Left renal cortex interstitium (tissue), 4 donors: ENCODE measurements at places on chromosomes 16 and 17. TPM values are rescaled to one million over a fixed set of nuclear protein-coding genes. Genes with fewer than 3 reads are reported as not detected.

- no peak for DNase-seq
Observed at GRCh38 chr17:55334285-55334684, 69.5 kb downstream of the HLF start.

DNA sequence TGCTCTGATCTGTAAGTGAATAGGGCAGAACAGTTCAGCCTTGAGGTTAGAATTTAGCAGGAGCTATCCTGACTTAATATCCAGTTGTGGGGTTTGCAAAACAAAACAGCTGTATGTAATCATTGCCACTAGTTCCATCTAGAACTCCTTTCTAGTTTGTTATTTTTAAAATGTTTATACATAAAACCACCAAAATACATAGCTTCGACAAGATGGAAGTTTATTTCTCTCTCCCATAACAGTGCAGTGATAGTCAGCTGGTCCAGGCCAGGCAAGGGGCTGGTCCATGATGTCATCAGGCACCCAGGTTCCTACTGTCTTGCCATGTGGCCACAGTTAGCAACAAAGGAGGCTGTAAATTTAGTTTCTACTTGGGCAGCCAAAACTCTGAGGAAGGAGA lies 10.5 kb upstream of the PLK1 start:
- no peak for DNase-seq

GRCh38 chr16:87733190-87733589 lies 32.6 kb downstream of the KLHDC4 start:
- no peak for DNase-seq

The RGS11 gene
- polyA plus RNA-seq = 0.46 TPM

DNA sequence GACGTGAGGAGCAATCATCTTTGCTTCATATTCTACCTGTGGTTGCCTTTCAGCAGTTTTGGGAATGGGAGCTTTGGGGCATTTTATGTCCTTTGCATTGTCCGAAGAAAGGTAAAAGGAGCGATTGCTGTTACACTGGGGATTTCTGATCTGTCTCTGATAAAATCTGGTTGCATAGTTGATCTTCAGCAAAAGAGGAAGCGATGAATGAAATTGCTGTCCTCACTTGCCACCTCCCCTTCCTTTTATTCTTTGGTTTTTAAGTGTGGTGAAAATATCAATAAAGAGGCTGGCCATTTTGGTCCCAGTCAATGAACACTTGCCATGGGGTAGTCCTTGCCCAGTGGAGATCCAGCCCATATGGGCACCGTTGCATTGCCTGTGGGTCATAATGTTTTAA lies 236.8 kb downstream of the MSI2 start:
- DNase-seq = no peak

GRCh38 chr16:920717-921116 lies 50.1 kb downstream of the LMF1 start:
- DNase-seq = no peak

The GPR139 gene
- polyA plus RNA-seq = not detected

The ARL17A gene
- 17.8 TPM for polyA plus RNA-seq

The CCDC40 gene
- polyA plus RNA-seq = 20.3 TPM

The SGCA gene
- polyA plus RNA-seq = 1.2 TPM

DNA sequence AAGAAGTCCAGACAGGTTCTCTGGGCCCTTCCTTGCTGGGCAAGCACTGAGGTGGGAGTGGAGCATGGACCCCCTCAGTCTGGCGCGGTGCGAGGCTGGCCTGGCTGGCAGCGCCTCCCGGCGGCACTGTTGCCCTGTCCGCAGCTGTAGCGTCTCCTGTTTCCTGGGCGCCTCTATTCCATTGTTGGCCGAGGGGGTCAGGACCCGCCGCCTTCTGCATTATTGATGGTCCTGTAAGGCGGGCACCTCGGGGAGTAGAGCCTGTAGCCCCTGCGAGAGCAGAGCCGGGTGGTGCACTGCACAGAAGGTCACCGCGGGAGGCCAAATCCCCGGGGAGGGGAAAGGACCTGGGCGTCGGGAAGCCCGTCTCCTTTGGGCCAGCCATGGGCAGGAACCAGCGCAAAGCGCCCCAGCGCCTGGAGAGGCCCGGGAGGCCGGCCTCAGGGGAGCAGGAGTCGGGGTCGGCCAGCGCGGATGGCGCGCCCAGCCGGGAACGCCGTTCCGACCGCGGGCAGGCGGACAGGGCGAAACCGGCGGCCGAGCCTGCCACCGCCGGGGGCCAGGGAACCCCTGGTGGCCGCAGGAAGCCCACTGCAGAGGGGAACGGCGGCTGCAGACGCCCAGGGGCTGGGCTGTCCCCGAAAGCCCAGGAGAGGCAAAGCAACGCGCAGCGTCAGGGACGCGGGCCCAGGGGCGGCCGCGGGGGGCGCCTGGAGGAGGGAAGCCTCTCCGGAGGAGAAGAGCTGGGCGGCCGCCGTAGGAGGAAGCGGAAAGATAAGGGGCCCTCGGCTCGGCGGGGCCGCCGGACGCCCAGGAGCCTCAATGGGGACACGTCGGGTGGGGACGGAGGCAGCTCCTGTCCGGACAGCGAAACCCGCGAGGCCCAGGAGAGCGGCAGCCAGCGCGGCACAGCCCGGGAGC lies at the start of gene MYO15B:
MYO15B (plus strand) TSS at position 126 of the 921 bp plus-strand sequence; CDS start at position 384, 258 bp downstream.
- peak; percentile 45 for DNase-seq
